ENCODE measurements at places on chromosomes 3 and 15.

DNA sequence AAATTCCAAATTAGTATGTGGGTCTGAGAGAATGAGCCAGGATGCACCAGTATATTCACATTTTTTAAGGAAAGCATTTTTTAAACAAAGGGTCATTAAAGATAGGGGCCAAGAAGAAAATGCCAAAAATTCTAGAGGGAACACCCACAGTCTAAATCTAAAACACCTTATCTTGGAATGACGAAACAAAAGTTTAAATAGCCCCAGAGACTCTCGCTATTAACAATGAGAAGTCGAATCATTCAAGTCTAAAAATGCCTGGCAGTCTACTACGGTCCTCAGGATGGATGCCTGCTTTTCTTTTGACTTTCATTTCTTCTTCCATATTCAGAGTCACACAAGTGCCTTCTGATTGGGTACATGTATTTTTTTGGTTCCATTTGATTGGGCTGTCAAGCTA, 66.3 kb downstream of the SSUH2 start:
- no peak for DNase-seq

DNA sequence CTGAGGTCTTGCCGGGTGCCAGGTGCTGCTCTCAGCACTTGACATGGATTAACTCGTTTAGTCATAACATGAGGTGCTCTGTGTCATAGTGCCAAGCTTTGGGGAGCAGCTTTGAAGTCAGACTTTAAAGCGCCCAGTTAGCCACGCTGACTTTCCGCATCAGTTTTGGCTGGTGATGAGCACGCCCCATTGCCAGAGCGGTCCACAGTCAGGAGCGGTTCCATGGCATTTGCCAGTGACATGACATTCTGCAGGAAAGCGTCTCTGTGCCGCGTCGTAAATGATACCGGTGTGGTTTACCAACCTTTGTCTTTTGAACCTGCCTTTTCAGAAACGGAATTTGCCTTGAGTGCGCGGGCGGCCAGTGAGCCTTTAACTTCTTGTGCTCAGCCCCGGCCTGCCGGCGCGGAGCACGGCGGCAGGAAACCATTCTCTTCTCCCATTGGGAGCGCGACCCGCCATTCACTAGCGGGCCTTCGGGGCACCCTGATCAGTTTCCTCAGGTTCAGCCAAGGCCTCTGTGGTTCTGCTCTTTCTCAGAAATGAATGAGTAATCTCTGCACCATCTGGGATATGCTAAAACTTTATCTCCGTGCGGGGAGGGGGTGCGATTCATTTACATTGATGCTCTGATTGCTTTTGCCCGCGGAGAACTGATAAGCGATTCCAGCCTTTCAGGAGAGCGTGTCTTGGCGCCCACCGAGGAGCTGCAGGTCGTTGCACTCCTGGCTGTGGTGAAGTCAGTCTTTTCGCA, 1.7 kb upstream of the SLC2A2 start:
- DNase-seq: no peak

- no peak for DNase-seq
These were observed 34.4 kb downstream of the TMEM45A start for GRCh38 chr3:100526613-100527346.

DNA sequence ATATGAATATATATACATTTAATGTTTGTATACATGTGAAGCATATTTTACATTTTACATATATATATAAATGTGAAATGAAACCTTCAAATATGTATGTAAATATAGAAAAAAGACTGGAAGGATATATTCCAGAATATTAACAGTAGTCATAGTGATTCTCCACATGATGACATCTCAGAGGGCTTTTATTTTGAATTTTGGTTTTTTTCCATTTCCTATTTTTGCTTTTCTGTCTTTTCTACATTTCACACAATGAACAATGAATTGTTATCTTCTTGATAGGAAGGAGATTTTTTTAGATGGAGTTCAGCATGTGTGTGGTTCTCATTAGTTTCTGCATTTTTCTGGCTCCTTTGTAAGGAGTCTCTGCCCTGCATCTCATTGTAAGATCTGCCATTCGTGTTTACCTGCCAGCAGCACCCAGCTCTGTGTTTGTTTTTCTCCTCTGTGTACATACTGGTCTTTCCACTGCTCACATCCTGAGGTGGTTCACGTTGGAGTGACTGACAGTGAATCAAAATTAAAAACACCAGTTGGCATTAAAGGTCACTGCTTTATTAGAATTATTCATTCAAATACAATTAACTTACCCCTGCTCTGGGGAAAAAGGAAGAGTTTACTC, 425.3 kb upstream of the MDFIC2 start:
- DNase-seq: no peak

GRCh38 chr15:100688549-100689120, 86.2 kb downstream of the ASB7 start:
- DNase-seq: no peak

DNA sequence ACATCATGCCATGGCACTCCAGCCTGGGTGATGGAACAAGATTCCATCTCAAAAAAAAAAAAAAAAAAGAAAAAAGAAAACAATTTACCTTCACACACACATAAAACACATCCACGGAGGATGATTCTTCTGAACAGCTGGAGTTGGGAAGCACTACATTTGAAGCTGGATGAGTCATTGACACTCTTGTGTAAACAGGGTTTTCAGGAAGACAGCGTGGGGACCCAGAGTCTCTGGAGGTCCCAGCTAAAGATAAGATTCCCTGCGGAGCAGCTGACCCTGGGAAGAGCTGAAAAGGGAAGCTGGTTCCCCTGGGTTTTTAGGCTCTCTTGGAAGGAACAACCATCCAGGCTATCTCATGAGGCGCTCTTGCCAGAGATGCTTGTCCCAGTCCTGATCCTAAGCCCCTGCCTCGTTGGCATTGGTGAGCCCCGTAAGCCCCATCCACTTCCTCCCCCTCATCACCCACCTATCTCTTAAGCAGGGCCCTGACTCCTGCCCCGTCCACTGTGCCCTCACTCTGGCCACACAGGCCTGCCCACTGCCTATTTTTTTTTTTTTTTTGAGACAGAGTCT, 32.0 kb upstream of the FURIN start:
- no peak for DNase-seq

DNA sequence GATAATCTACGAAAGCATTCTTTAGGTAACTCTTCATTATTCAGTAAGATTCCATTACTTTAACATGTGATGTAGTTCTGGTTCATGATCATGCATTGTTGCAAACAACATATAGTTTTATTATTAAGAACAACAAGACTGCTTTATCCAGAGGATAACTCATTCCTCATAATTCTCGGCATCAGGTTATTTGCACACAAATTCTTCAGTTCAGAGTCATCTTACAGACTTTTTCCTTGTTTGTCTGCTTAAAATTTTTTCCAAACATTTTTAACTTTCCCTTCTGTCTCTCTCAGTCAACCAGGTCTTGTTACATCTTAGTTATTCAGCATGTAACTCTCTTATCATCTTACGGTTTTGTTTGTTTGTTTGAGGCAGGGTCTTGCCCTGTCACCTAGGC, 60.1 kb downstream of the VGLL3 start:
- DNase-seq: no peak

GRCh38 chr15:85689729-85690128, 105.0 kb downstream of the KLHL25 start:
- peak; percentile 18 for DNase-seq

DNA sequence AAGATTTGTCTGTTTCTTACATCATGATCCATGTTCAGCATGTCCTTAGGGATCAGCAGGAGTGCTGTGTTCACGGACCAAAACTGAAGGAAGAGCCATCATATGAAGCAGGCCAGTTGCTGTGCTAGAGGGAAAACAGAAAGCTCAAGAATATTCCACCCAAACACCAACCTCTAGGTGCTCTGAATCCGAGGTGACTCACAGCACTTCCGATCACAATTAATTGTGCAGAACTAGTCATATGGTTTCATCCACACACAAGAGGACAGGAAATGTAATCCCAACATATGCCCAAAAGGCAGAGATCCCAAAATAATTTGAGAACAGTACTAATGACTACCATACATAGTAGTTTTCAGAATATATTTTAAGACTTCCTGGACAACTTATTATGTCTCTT, 257.9 kb upstream of the KCNH8 start:
- no peak for DNase-seq

GRCh38 chr15:77022646-77023575, 28.0 kb downstream of the PSTPIP1 start:
- no peak for DNase-seq

DNA sequence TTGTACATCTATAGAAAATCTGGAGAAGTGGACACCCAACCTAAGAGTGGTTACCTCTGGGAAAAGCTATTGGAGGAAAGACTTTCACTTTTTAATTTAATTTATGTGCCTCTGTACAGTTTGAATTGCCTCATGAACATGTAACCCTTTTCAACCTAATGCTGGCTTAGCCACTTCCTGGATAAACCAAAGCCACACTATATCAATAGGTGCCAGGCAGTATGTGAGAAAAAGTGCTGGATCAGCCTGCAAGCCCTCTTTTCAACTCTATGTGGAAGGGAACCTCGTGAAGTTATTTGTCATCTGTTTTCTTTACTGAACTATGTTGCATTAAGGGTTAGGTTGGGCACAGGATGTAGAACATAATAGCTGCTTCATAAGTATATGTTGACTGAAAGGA, 9.3 kb upstream of the TOPAZ1 start:
- no peak for DNase-seq

GRCh38 chr15:67125589-67126502, 60.4 kb downstream of the SMAD3 start:
- no peak for DNase-seq

DNA sequence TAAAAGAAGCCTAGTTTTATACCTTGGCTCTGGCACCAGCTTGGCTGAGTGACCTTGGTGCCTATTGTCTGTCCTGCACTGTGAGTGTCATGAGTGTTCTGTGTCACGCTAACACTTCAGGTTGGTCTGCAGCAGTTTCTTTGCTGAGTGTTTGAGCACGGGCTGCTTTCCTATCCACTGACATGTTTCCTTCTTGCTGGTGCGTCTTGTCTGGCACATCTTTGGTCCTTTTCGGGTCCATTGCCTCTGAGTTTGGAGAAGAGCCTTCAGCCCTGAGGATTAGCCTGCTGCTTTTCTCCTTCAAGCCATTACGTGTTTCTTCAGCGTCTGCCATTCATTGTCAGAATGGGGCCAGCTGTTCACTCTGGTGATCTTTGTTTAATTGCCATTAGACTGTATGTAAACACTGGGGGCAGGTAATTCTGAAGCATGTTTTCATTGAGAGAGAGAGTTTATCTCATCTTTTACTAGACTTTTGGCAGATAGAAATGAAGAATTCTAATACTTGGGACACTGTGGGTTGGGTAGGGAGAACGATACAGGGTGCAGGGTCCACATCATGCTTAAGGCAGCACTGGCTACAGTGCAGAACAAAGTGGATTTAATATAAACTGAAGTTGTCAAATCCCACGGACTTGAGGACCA, 55.5 kb downstream of the LRRC28 start:
- DNase-seq: no peak

- DNase-seq: no peak
These were observed 96.5 kb upstream of the PHLDB2 start for GRCh38 chr3:111762537-111762936.

DNA sequence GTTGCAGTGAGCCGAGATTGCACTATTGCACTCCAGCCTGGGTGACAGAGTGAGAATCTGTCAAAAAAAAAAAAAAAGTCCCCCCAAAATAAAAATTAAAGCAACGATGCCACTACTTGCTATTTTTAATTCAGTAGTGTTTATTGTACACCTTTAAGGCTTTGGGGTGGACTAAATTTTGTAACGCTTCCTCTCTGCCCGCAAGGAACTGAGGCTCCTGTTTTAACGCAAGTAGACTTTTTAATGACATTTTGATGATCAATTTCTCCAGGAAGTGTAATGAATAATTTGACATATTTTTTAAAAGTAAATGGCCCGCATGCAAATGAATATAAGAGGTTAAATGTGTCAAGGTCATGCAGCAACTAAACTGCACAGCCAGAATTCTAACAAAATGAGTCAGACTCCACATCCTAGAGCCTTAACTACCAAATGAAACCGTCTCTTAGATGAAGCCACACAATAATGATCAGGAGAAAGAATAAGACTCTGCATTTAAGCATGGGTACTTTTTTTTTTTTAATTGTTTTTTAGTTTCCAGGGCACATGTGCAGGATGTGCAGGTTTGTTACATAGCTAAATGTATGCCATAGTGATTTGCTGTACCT, 96.8 kb upstream of the LMOD3 start:
- DNase-seq: no peak

- DNase-seq: no peak
These were observed 47.8 kb downstream of the SPRED1 start for GRCh38 chr15:38300395-38300794.

DNA sequence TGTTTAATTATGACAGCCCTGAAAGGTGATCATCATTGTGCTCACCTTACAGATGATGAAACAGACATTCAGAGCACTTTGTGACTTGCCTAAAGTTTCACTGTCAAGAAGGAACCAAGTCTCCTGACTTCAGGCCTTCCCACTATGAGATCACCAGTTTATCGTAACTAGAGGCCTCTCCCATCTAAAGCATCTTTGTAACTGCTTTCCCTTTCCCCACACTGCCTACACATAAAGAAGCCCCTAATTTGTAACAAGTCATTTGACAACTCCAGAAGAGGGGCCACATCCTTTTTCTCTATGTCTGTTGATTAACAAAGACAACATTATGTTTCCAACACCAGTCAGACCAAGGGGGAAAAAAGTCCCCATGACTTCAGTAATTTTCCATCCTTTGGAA, 1.1 kb downstream of the KLHL6 start:
- no peak for DNase-seq

- no peak for DNase-seq
These were observed 542 bp upstream of the UBAP1L start for GRCh38 chr15:65115542-65115941.

GRCh38 chr15:37789397-37789786, 145.0 kb upstream of the TMCO5A start:
- DNase-seq: no peak

DNA sequence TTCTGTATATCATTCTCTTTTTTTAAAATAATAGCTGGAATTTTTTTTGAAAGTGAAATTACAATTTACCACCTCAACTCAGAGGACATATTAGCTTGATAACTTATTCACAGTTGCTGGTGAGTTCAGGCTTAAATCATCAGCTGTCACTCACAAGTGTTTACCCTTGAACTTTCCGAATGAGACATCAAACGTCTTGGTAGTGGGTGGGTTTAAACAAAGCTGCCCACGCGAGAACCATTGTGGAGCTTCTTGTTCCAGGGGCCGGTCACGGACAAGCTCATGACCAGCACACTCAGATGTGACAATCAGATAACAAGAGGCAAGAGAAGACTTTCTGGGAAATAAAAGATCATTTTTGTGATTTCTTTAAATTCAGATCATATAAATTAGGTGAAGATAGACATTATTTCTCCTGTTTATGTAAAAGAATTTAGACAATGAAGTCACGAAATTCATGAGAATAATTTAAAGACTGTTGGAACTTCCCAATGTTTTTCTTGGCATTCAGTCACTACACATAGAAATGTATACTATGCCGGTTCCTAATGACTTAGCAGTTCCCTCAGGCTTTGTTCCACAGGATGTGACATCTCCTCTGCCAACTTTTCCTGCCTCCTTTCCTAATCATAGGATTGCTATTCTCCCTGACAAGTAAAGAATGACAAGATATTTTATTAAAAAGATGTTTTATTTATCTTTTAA, 29.3 kb downstream of the BTD start:
- DNase-seq: no peak

GRCh38 chr3:159907828-159908227, 80.8 kb upstream of the IL12A start:
- no peak for DNase-seq

Measured in amygdala (tissue), 56 donors.